A375 (cell line): ENCODE measurements at places on chromosomes 16 and 17. TPM values are rescaled to one million over a fixed set of nuclear protein-coding genes. Genes with fewer than 3 reads are reported as not detected.

Gene SLC16A13
- 0.53 and 0.79 TPM in 2 replicates for total RNA-seq

Gene CCL7
- not detected in 2 replicates for total RNA-seq

Gene SYCE1L
- 1.3 and 3.3 TPM in 2 replicates for total RNA-seq

Gene PMFBP1
- total RNA-seq = 0.19 and 3.7 TPM in 2 replicates

Gene CRYM
- total RNA-seq = 0.16 TPM in 1 of 2 replicates, not detected in the other

Gene KRTAP16-1
- total RNA-seq = not detected in 2 replicates

Gene KLHL10
- total RNA-seq = not detected in 2 replicates

Gene GCGR
- not detected in 2 replicates for total RNA-seq

Gene PIGL
- total RNA-seq = 21.4 and 27.2 TPM in 2 replicates

Gene CCL13
- total RNA-seq = not detected in 2 replicates

Gene BAHCC1
- total RNA-seq = 8.6 and 10.4 TPM in 2 replicates

Gene SCPEP1
- 26.8 and 34.1 TPM in 2 replicates for total RNA-seq

Gene EME1
- total RNA-seq = 27.2 and 31.6 TPM in 2 replicates

Gene PPY
- total RNA-seq = not detected in 2 replicates

Gene RCVRN
- 0.11 and 1.2 TPM in 2 replicates for total RNA-seq

Gene ANTKMT
- 71.1 and 79.8 TPM in 2 replicates for total RNA-seq

Gene PERCC1
- not detected in 2 replicates for total RNA-seq

Gene MYOCD
- not detected in 2 replicates for total RNA-seq

Gene HAS3
- total RNA-seq = 2.8 and 5.5 TPM in 2 replicates

Gene MEOX1
- total RNA-seq = not detected in 2 replicates

Gene CHST4
- not detected in 2 replicates for total RNA-seq

Gene SYT17
- 0.82 and 2.8 TPM in 2 replicates for total RNA-seq

Gene SPATA22
- not detected in 2 replicates for total RNA-seq

Gene CDH15
- total RNA-seq = 0.08 TPM in 1 of 2 replicates, not detected in the other

Gene KRT9
- 2.2 and 2.6 TPM in 2 replicates for total RNA-seq

Gene MMP15
- 4.9 and 5.5 TPM in 2 replicates for total RNA-seq

Gene LPO
- total RNA-seq = not detected in 2 replicates

Gene LGALS9B
- not detected in 2 replicates for total RNA-seq

Gene CCR7
- not detected in 2 replicates for total RNA-seq

Gene TPSD1
- total RNA-seq = not detected in 2 replicates

Gene LITAFD
- not detected in 2 replicates for total RNA-seq

Gene RMI2
- 17.5 and 18.7 TPM in 2 replicates for total RNA-seq

Gene SPHK1
- total RNA-seq = 14.4 and 24.3 TPM in 2 replicates

Gene TP53TG3B
- 0.74 and 1.5 TPM in 2 replicates for total RNA-seq

Gene C16orf46
- total RNA-seq = 0.96 and 1.2 TPM in 2 replicates

Gene SRSF2
- total RNA-seq = 460 and 490 TPM in 2 replicates

Gene SMIM36
- not detected in 2 replicates for total RNA-seq

Gene LAT
- 0.83 and 1.2 TPM in 2 replicates for total RNA-seq

Gene PNMT
- total RNA-seq = 0.60 and 0.96 TPM in 2 replicates

Gene DNAH2
- 4.2 and 8.5 TPM in 2 replicates for total RNA-seq

Gene SLC35G6
- total RNA-seq = not detected in 2 replicates

Gene PDE6G
- total RNA-seq = 0.64 TPM in 1 of 2 replicates, not detected in the other

Gene WNT3
- total RNA-seq = 2.0 and 2.5 TPM in 2 replicates

Gene SEPTIN1
- total RNA-seq = 0.60 TPM in 1 of 2 replicates, not detected in the other

Gene AXIN1
- total RNA-seq = 36.7 and 40.2 TPM in 2 replicates

Gene CCL4
- total RNA-seq = 0.72 TPM in 1 of 2 replicates, not detected in the other

Gene HAP1
- total RNA-seq = 0.15 TPM in 1 of 2 replicates, not detected in the other

Gene TMEM170A
- total RNA-seq = 9.4 and 20.4 TPM in 2 replicates

Gene SHCBP1
- 26.5 and 35.2 TPM in 2 replicates for total RNA-seq

Gene MYH1
- total RNA-seq = not detected in 2 replicates

Gene NPB
- total RNA-seq = 0.11 and 0.24 TPM in 2 replicates

Gene OR2C1
- not detected in 2 replicates for total RNA-seq

Gene MGAT5B
- 9.9 and 15.8 TPM in 2 replicates for total RNA-seq

Gene PPP1R27
- 0.61 TPM in 1 of 2 replicates, not detected in the other for total RNA-seq

Gene CCDC78
- total RNA-seq = 14.4 and 16.5 TPM in 2 replicates

Gene EMP2
- 45.9 and 52.7 TPM in 2 replicates for total RNA-seq

Gene CA7
- total RNA-seq = not detected in 2 replicates
